ENCODE measurements at places on chromosomes 12 and 14. TPM values are rescaled to one million over a fixed set of nuclear protein-coding genes. Genes with fewer than 3 reads are reported as not detected.

DNA sequence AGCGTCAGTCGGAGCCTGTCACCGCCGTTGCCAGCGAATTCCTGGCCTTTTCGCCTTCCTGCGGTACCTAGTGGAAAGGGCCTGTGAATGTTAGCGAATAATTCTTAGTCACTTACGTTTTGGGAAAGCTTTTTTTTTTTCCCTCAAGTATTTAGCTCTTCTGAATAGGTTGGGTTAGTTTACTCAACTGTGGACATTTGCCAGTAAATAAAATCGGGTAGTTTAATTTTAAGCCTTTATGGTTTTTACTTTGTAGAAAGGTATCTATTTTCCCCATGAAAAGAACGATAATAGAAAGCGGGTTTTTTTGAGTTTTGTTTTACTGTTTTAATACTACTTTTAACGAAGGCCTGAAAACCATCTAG lies 1.7 kb downstream of the YY1 start:
- no peak for DNase-seq
- no peaks in the 10 kb centered on the region for H3K36me3 ChIP-seq
- H3K27ac ChIP-seq: peak overlapping the region; percentile 89
- no peaks in the 10 kb centered on the region for H3K27me3 ChIP-seq
- peaks cover 69% of the 10 kb centered on the region for H3K4me1 ChIP-seq

DNA sequence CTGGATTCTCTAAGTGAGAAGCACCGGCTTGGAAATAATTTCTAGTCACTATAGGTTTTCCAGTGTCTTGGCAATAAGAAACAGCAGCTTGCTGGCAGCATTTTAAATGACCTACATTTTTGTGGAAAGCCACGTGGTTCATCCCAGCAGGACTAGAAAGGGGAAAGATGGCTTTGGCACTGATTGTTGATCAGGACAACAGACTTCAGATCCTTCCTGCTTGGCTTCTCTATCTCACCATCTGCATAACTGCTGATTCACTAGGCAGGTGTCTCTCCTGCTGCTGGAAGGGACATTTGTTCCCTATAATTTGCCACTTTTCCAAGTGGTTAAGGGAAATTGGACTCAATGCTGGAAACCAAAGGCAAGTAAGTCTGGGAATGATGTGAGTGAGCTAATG lies 131.0 kb downstream of the TTC8 start:
- H3K36me3 ChIP-seq: no peaks in the 10 kb centered on the region
- DNase-seq: no peak
- H3K4me1 ChIP-seq: no peaks in the 10 kb centered on the region
- no peak overlapping the region for H3K4me3 ChIP-seq
- no peaks in the 10 kb centered on the region for H3K27me3 ChIP-seq
- H3K27ac ChIP-seq: no peak overlapping the region

DNA sequence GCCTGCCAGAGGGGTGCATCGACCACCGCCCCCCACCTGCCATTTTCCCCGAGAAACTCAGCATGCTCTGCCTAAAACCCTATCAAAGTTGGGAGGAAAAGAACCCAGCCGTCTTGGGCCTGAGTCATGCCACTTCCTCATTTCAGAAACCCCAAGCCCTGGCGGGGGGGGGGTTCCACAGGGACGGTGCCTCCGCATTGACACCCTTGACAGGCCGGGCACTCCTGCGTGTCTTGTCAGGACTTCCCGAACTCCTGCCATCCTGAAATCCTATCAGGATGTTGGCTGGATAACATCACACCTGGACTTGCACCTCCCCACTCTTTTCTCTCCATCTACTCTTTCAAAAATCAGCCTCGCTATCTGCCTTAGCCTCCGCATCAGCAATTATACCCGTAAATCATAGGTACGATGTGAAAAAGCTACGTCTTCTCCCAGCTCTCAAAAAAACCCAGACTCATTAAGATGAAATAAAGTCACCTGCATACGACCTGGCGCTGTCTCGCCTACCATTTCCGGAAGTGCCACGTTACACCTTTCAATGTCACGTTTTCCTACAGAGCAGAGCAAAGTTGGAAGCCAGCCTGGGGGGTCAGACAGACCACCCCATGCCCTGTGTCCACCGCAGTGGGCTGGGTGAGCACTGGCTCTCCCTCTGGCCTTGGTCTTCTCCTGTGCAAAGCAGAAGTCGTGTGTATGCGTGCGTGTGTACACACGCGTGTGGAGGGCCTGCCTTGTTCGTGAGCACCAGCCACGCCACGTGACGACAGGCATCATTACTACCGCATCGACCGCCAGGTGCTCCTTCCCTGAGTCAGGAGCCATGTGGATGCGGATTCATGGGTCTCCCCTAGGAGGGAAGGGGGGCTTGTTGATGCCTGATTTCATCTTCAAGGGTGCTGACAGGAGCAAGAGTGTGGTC lies 96.7 kb downstream of the RFLNA start:
- H3K27me3 ChIP-seq: no peaks in the 10 kb centered on the region
- H3K36me3 ChIP-seq: peaks cover 36% of the 10 kb centered on the region
- H3K4me1 ChIP-seq: peaks cover 86% of the 10 kb centered on the region

DNA sequence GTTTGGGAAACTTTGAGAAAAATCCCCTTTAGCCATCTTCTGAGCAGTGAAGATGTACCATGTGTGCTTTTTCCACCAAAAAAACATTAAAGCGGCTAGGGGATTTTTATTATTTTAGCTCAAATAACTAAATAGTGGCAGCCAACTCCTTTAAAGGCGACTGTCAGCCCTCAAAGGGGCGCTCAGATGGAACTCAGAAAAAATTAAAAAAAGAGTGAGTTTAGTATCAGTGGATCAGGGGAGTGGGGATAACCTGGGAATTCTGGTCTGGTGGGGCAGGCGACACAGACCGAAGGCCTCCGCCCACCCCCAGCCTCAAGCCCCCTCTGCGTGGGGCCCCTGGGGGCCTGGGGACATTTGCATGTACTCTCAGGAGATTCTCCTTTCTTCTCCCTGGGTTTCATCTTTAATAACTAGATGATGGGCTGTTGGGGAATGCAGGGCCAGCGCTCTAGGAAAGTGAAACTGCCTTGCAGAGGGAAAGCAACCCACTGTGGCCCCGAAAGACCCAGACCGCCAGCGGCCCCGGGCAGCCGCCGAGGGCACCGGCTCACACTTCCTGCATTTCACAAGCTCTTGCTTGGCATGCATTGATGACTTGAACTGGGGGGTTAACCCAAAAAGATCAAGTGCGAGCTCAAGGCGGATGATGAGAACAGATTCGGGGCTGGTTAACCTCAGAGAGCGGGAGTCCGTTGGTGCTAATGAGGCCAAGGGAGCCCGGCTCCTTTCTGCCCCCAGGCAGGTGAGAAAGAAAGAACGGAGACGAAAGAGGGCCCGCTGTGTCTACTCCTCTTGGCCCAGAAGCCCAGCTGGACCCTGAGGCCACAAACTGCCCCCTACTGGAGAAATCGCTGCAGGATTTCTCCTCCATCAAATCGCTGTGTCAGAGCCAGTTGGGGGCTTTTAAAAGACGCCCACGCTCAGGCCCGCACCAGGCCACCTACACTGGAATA lies 7.3 kb upstream of the BATF start:
- no peak overlapping the region for H3K27ac ChIP-seq
- peak overlapping the region; percentile 21 for H3K4me3 ChIP-seq
- H3K4me1 ChIP-seq: no peaks in the 10 kb centered on the region
- DNase-seq: peak; percentile 90
- H3K27me3 ChIP-seq: no peaks in the 10 kb centered on the region

DNA sequence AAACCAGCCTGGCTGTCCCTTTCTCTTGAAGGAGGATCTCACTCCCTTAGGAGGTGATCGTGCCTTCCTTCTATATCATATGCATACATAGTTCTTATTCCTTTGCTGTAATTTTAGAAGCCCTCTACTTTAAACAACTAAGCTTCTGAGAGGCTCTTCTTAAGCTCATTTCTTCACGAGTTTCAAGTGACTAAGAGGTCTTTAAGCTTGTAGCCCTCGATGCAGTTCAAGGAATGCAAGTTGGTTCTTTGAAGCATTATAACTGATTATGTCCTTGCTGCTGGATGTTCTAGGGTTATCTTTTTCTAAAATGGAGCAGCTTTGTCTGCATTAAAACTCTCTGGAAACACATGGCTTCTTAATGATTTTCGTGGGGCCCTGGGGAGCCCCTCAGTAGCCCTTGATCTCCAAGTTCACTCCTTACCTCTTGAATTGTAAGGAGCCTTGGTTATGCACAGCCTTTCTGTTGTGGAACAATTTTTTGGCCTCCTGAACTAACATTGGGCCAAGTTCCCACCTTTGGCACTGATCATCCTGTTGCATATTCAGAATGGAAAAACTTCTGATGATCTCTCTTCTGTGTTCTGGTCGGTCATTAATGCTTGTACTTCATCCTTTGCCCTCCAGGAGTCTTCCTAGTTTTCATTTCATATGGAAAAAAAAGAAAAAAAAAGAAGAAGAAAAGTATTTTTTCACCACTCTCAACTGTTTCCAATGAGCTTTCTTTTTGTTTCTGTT lies 12.6 kb downstream of the RASSF8 start:
- H3K27me3 ChIP-seq: no peaks in the 10 kb centered on the region
- H3K27ac ChIP-seq: peak overlapping the region; percentile 20
- H3K36me3 ChIP-seq: no peaks in the 10 kb centered on the region

The CLEC14A gene
- total RNA-seq: 73.8 TPM

The NINJ2 gene
- total RNA-seq: 18.0 TPM
